Psoas muscle (tissue), 8 donors: ENCODE measurements at places on chromosomes 11 and 22. TPM values are rescaled to one million over a fixed set of nuclear protein-coding genes. Genes with fewer than 3 reads are reported as not detected.

- no peak for DNase-seq
- no peaks in the 10 kb centered on the region for H3K27me3 ChIP-seq
- H3K4me3 ChIP-seq = no peak overlapping the region
- H3K4me1 ChIP-seq = no peaks in the 10 kb centered on the region
- H3K27ac ChIP-seq = no peak overlapping the region
Measured at GRCh38 chr11:86141727-86142126, 72.8 kb upstream of the PICALM start.

DNA sequence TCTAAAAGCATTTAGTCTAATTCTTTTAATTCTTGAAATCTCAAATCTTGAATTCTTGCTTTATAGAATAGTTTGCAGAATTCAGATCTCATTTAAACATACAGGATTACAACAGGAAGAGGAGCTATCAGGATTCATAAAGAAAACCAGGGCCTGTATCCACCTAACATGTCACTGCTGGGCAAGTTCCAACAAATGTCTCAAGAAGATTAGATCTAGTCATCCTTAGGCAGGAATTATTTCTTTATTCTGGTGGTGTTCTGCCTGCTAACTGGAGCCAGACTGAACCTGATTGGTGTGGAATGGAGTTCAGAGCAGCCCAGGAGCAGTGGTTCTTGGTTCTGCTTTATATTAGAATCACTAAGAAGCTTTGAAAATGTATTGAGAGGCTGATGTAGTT is 500.7 kb downstream of the LRRC4C start:
- H3K27me3 ChIP-seq = no peaks in the 10 kb centered on the region
- no peaks in the 10 kb centered on the region for H3K4me1 ChIP-seq
- no peak overlapping the region for H3K4me3 ChIP-seq
- no peaks in the 10 kb centered on the region for H3K36me3 ChIP-seq

- no peak overlapping the region for H3K27ac ChIP-seq
- DNase-seq = peak; percentile 41
- no peak overlapping the region for H3K4me3 ChIP-seq
- H3K4me1 ChIP-seq = peaks cover 12% of the 10 kb centered on the region
- H3K36me3 ChIP-seq = peaks cover 6% of the 10 kb centered on the region
- no peaks in the 10 kb centered on the region for H3K27me3 ChIP-seq
Measured at GRCh38 chr11:3000032-3000961, 8.2 kb upstream of the NAP1L4 start.

GRCh38 chr11:36586543-36586942 is 7.8 kb upstream of the IFTAP start:
- H3K27me3 ChIP-seq = peaks cover 6% of the 10 kb centered on the region
- H3K4me1 ChIP-seq = no peaks in the 10 kb centered on the region
- no peak for DNase-seq
- no peak overlapping the region for H3K4me3 ChIP-seq
- H3K27ac ChIP-seq = no peak overlapping the region

DNA sequence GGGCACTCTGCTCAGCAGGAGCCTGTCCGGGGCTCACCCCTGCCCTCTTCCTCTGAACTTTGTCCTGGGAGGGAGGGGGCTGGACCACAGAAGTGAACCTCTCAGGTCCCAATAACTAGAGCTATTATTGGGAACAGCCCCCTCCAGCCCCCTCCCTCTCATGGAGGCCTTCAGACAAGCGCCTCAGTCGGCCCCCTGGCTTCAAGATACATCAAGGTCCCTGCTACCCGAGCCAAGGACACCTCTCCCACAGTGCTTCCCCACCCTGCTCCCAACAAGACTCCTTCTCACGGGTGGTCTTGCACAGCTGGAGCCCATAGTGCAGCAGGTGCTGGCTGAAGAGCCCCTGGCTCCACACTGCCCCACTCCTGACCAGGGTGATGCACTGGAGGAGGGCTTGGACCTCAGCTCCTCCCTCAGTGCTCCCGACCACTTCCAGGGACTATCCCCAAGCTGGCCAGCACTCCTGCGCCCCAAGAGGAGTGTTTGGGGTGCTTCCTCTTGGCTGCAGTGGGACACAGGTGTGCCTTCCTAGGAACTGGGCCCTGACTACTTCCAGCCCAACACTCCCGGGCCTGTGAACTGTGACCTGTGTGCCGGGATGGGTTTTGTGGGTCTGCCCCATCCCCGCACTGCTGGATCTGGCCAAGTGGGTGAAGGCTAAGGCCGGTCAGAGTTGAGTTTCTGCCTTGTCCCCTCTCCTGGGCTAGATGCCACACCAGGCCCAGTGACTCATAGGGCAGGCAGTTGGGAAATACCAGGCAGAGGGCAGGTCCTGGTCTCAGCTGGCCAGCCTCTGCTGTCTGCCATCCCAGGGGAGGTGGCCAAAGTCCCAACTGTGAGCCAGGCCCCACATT is 2.2 kb downstream of the PNPLA2 start:
- H3K27ac ChIP-seq = peak overlapping the region; percentile 96
- no peaks in the 10 kb centered on the region for H3K36me3 ChIP-seq

GRCh38 chr11:119418759-119419158 is 4.2 kb downstream of the THY1 start:
- peaks cover 16% of the 10 kb centered on the region for H3K27me3 ChIP-seq
- no peak overlapping the region for H3K4me3 ChIP-seq

GRCh38 chr22:20520093-20520511 is 12.7 kb downstream of the MED15 start:
- H3K27me3 ChIP-seq = no peaks in the 10 kb centered on the region
- H3K36me3 ChIP-seq = peaks cover 5% of the 10 kb centered on the region
- H3K4me3 ChIP-seq = no peak overlapping the region
- no peak for DNase-seq
- H3K4me1 ChIP-seq = peaks cover 33% of the 10 kb centered on the region
- H3K27ac ChIP-seq = no peak overlapping the region

GRCh38 chr11:75029836-75030631 is 41.3 kb downstream of the NEU3 start:
- no peak overlapping the region for H3K27ac ChIP-seq
- H3K27me3 ChIP-seq = no peaks in the 10 kb centered on the region
- DNase-seq = no peak
- H3K4me1 ChIP-seq = peaks cover 15% of the 10 kb centered on the region

- H3K4me3 ChIP-seq = no peak overlapping the region
- no peaks in the 10 kb centered on the region for H3K36me3 ChIP-seq
- H3K27ac ChIP-seq = no peak overlapping the region
- H3K4me1 ChIP-seq = peaks cover 3% of the 10 kb centered on the region
Measured at GRCh38 chr11:4185561-4185960, 91.0 kb downstream of the RRM1 start.

GRCh38 chr11:36345084-36345511 is 49.0 kb downstream of the PRR5L start:
- H3K4me1 ChIP-seq = no peaks in the 10 kb centered on the region
- no peaks in the 10 kb centered on the region for H3K27me3 ChIP-seq
- no peak overlapping the region for H3K4me3 ChIP-seq
- no peak for DNase-seq

GRCh38 chr11:66077927-66078326 is 7.9 kb downstream of the PACS1 start:
- no peaks in the 10 kb centered on the region for H3K27me3 ChIP-seq
- no peak for DNase-seq
- H3K36me3 ChIP-seq = peaks cover 2% of the 10 kb centered on the region

NAALADL1 gene
- polyA plus RNA-seq = 1.3 TPM

CHST1 gene
- 1.6 TPM for polyA plus RNA-seq
